Activated T-cell treated with anti-CD3 and anti-CD28 coated beads, Interleukin-2, amount 50 U/mL, for 4 hours (primary cell): ENCODE measurements at places on chromosomes 16 and 17. TPM values are rescaled to one million over a fixed set of nuclear protein-coding genes. Genes with fewer than 3 reads are reported as not detected.

LGALS9B gene
- not detected for total RNA-seq

DNA sequence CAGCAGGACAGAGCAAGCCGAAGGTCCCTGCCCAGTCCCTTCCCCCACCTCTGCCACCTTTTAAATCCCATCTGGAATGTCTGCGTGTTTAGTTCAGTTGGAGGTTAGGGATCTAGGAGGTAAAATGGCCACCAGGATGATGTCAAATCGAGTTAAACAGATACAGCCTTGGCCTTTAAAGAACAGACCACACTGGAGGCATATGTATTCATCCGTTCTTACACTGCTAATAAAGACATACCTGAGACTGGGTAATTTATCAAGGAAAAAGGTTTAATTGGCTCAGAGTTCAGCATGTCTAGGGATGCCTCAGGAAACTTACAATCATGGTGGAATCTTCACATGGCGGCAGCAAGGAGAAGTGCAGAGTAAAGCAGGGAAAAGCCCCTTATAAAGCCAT is 167.8 kb upstream of the CACNG5 start:
- no peak for DNase-seq

DNA sequence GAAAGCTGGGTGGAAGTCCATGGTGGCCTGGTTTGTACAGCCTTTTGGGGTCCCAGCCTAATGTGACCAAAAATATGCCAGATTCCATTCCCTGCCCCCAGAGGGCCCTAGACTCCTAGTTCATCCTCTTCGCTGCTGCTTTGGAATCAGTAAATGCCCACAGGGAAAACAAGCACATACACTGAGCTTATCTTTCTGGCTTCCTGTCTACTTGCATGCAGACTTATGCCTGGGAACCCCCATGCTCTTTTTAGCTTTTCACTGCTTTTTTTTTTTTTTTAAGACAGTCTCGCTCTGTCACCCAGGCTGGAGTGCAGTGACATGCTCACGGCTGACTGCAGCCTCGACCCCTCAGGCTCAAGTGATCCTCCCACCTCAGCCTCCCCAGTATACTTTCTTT is 6.2 kb upstream of the CD300LG start:
- no peak for DNase-seq

SLC16A5 gene
- total RNA-seq: 0.55 TPM

GUCY2D gene
- total RNA-seq: 0.46 TPM

- peak; percentile 43 for DNase-seq
Observed at GRCh38 chr17:82985973-82986372, 93.4 kb upstream of the METRNL start.

- no peak for DNase-seq
Observed at GRCh38 chr17:51046514-51047384, 73.9 kb downstream of the SPAG9 start.

DNA sequence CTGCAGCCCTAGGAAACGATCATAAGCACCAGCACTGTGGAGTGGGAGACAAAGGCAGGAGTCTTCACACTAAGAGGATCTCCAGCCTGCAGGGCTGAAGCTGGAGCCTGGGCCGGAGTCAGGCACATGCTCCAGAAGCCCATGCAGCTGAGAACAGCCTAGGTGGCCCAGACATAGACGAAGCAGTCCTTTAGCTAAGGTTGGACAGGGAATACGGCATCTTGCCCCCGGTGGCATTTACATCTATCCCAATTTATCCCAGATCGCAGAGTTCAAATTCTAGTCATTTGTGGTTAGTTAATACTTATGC is 13.9 kb downstream of the TSPOAP1 start:
- no peak for DNase-seq

GRCh38 chr17:41739661-41740352 is 5.4 kb upstream of the HAP1 start:
- no peak for DNase-seq

DNA sequence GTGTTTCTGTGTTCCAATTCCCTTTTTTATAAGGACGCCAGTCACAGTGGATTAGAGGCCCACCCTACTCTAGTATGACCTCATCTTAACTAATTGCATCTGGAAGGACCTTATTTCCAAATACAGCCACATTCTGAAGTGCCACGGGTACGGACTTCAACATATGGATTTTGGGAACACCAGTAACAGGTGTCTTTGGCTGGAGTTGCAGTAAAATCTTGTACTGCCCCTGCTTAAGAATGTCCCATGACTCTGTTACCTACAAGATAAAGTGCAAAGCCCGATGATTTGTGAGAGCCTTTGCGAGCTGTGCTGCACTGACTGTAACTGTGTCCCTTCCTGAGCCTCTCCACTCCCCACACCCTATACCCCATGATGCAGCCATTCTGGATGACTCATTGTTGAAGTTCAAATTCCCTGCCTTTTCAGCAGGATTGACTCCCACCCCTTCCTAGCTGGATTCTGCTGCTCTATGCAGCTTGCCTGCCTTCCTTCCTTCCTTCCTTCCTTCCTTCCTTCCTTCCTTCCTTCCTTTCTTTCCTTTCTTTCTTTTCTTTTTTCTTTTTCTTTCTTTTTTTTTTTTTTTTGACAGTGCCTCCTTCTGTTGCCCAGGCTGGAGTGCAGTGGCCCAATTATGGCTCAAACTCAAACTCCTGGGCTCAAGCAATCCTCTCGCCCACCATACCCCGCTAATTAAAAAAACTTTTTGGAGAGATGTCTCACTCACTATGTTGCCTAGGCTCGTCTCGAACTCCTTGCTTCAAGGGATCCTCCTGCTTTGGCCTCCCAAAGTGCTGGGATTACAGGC is 2.1 kb downstream of the HCRT start:
- no peak for DNase-seq

DNA sequence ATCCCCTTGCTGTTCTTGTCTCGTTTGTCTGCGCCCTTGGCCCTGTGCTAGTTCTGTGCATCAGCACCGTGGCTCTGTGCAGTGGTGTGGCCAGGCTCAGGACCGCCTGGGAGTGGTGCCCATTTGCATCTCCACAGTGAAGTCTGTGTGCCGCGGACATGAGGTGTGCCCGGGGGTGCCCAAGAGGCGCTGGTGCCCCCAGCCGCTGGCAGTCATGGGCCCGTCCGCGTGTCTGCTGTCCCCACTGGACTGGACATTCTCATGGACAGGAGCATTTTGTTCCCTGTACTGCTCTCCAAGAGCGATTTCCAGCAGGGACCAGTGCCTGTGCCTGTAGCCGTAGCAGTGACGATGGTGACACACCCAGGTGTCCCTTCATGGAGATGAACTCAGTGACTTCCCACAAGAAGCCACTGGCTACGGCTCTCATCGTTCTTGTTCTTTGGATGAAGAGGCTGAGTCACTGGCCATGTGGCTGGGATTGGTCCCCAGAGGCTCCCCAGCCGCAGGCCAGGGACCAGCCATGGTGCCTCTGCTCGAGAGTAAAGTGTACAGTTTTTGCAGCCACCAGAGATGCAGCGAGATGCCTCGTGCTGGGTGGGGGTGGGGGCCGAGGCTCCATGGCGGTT is 13.0 kb upstream of the MC1R start:
- no peak for DNase-seq

CPNE7 gene
- 19.1 TPM for total RNA-seq

DNA sequence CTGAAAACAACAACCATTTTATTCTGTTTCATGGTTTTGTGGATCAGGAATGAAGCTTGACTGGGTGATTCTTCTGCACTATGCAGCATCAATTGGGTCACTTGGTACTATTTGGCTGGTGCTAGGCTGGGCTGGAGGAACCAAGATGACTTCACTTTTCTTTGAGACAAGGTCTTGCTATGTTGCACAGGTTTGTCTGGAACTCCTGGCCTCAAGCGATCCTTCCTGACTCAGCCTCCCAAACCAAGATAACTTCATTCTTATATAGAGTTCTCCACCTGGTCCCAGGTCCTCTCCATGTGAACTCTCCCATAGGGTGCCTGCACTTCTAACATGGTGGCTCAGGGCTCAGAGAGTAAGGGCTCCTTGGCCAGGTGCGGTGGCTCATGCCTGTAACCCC is 1.9 kb upstream of the PIPOX start:
- no peak for DNase-seq

GRCh38 chr16:86062271-86062965 is 163.5 kb downstream of the IRF8 start:
- DNase-seq: no peak
